ENCODE measurements at places on chromosomes 2 and 18.

DNA sequence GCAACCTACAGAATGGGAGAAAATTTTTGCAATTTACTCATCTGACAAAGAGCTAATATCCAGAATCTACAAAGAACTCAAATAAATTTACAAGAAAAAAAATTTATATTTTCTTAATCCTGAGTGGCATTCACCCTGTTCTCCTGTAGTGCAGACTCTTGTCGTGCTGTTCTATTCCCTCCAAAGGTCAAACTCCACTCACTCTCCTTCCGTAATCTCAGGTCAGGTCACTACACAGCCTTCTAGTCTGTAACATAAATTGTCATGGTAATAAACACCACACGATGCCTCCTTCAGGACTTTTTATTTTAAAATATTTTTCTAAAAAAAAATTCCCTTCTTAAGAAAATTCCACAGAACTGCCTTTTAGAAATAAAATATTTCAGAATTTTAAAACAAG lies 417.9 kb upstream of the GCFC2 start:
- DNase-seq = no peak

DNA sequence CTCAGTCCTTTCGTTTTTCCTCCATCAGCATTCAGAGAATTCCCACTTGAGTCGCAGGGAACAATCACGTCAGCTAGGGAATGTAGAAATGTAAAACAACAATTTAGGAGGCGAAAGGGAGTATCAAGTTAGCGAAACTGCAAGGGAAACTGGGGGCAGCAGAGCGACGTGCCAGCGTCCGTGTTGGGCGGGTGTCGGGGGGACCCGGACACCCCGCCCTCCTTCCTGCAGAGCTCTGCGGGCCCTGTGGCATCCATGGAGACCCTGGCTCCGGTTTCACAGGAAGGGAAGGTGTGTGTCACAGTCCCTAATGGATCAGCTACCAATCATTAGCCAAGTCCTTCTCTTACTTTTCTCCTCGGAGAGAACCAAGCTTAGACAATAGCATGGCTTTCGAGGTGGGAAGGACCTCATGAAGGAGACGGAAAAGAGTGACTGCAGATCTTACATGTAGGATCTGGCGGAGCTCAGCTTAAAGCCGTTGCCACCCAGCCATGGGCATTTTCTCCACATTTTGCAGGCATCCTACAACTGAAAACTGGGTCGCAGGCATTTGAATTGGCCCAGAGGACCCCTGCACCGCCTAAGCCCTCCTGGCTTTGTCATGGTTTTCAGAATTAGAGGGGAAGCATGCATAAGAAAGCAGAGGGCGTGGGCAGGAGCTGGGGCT lies 33.7 kb downstream of the SOX11 start:
- no peak for DNase-seq

GRCh38 chr2:76921006-76921405 lies 601.2 kb downstream of the LRRTM4 start:
- no peak for DNase-seq

GRCh38 chr2:23709311-23709710 lies 217.6 kb downstream of the ATAD2B start:
- peak; percentile 35 for DNase-seq

GRCh38 chr2:232675381-232675780 lies 21.8 kb upstream of the GIGYF2 start:
- no peak for DNase-seq

DNA sequence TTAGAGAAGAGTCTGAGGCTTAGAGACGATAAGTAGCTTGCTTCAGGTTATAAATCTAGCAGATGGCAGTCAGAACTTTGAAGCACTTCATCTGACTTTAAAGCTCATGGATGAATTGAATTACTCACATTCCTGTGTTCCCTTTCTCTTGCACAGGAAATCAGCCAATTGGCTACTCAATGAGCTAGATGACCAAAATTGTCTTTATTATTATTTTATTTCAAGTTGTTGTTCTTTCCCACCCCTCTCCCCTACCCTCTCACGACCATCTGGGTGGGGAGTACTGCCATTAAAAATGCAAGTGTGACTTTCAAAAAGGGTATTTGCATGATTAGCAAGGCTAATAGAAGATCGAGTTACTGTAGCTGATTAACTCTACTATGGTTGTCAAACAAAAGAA lies 491.1 kb downstream of the NR4A2 start:
- DNase-seq = no peak

- peak; percentile 63 for DNase-seq
Measured at GRCh38 chr2:72149556-72150156, 2.0 kb upstream of the CYP26B1 start.

DNA sequence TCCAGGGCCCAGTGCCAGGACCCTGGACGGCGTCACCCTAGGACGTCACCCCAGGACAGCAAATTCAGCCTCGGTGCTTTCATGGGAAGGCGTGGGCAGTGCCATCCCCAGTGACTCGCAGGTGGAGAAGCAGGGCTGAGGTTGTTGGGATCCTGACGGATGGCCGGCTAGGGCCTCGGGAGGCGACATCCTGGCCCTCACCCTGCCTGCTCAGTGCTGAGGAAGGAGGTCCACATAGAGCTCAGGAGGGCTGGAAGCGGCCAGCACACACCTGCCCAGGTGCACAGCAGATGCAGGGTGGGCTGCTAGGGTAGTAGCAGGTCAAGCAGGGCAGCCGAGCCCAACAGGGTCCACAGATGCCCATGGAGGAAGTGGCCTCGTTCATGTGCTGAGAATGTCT lies 482.0 kb upstream of the SALL3 start:
- no peak for DNase-seq

DNA sequence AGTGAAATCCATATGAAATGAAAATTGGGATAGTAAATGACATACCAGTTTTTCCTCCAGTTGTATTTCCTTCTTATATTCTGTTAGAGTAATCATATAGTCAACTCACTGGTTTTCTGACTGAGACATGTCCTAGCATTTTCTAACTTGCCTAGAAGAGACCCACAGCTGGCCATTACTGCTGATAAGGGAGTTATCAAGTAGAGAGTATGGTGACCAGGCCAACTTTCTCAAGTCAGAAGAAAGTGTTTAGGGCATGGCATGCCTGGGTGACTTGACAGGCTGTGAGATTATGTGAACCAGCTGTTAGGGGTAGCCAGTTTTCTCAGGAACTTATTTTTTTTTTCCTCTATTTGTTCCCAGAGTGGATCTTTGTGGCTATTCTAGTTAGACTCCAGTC lies 81.2 kb downstream of the GPD2 start:
- DNase-seq = no peak

DNA sequence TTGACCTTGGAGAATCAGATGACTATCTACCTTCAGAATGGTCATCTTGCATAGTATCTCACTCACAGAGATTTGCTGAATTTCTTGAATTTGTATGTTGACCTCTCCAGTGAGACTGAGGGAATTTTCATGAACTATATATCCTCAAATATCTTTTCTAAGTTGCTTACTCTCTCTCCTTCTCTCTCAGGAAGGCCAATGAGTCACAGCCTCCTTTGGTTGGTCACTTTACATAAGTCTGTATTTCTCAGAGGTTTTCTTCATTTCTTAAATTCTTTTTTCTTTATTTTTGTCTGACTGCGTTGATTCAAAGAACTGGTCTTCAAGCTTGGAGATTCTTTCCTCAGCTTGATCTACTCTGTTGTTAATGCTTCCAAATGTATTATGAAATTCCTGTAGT lies 51.7 kb downstream of the VIT start:
- DNase-seq = no peak

GRCh38 chr2:36613801-36614200 lies 15.8 kb upstream of the FEZ2 start:
- no peak for DNase-seq

DNA sequence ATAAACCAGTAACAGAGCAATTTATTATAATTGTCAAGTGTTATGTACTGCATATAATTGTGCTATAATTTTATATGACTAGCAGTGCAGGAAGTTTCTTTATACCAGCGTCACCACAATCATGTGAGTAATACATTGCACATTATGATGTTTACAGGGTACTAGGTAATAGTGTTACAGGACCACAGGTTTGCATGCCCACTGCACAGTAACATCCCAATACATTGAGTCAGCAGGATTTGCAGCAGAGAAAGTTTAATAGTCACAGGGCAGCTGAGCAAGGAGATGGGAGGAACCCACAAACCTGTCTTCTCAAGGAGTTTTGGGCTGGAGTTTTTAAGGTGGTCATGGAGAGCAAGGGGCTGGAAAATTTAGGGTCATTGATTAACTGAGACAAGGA lies 1042.9 kb upstream of the ACVR2A start:
- no peak for DNase-seq

- DNase-seq = no peak
Measured at GRCh38 chr2:208175840-208176153, 12.4 kb upstream of the CRYGA start.

- DNase-seq = no peak
Measured at GRCh38 chr18:41933778-41934177, 21.3 kb upstream of the PIK3C3 start.

- DNase-seq = no peak
Measured at GRCh38 chr2:153373510-153374279, 104.9 kb downstream of the RPRM start.

- DNase-seq = no peak
Measured at GRCh38 chr2:208279236-208279635, 13.2 kb downstream of the PIKFYVE start.

GRCh38 chr2:233928594-233929351 lies 11.6 kb downstream of the TRPM8 start:
- no peak for DNase-seq

GRCh38 chr2:241822264-241822623 lies 13.3 kb downstream of the NEU4 start:
- DNase-seq = no peak

DNA sequence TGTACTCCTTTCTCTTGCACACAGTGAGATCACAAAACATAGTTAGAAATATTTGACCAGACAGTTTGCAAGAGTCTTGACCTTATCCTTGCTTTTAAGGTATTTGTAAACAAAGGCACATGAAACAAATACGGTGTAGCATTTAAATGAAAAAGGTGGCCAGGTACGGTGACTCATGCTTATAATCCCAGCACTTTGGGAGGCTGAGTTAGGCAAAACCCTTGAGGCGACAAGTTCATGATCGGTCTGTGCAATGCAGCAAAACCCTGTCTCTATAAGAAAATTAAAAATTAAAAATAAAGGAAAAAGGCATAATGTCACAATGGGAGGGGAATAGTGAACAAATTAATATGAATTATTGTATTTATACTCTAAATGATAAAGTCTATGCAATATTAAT lies 109.5 kb upstream of the PIK3C3 start:
- no peak for DNase-seq

- DNase-seq = no peak
Measured at GRCh38 chr18:65145312-65145711, 605.5 kb upstream of the CDH7 start.

DNA sequence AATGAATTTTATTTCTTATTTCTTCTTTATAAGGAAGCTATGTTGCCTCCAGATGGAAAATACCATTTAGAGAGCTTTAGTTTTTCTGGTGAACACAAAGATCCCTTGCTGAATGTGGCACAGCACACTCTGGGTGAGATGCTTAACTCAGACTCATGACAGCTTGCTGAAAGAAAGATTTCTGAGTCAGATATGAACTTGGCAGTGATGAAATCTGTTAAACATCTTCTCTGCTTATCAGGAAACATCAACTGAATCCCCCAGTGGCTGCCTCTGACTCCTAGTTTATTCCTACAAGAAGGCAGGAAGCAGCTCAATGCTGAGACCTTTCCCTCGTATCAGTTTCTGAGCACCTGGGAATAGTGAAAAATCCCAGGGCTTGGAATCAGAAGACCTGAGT lies 162.8 kb downstream of the OSR1 start:
- no peak for DNase-seq

DNA sequence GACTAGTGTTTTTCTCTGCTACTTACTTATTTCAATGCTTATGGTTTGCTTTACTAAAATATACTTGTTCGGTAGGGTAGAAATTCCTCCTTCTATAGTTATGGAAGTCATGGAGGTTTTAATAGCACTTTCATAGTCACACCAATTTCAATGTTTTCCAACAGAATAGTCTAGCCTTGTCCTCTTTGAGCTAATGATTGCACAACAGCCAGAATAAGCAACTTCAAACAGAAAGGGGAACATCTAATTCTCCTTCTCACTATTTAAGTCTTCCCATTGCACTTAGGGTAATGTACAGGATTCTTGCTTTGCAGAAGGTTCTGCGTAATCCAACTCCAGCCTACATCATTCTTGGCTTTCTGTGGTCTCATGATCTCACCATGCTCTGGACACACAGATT lies 287.7 kb upstream of the GCFC2 start:
- no peak for DNase-seq

GRCh38 chr18:4231260-4231659 lies 223.8 kb downstream of the DLGAP1 start:
- no peak for DNase-seq

GRCh38 chr18:3455090-3455635 lies 5.2 kb downstream of the TGIF1 start:
- DNase-seq = no peak

GRCh38 chr2:11160731-11161455 lies 5.6 kb downstream of the SLC66A3 start:
- DNase-seq = no peak

DNA sequence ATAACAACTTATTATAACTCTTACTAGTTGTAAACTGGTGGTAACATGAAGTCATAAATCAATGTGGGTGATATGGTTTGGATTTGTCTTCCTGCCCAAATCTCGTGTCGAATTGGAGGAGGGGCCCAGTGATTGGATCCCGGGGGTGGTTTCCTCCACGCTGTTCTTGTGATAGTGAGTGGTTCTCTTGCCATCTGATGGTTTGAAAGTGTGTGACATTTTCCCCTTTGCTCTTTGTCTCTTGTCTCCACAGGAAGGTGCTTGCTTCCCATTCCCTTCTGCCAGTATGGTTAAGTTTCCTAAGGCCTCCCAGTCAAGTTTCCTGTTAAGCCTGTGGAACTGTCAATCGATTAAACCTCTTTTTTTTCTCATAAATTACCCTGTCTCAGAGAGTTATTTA lies 321.6 kb downstream of the DSEL start:
- no peak for DNase-seq

- no peak for DNase-seq
Measured at GRCh38 chr18:26089293-26090129, 902 bp downstream of the SS18 start.

- DNase-seq = no peak
Measured at GRCh38 chr18:5195656-5196055, 1.4 kb downstream of the AKAIN1 start.

DNA sequence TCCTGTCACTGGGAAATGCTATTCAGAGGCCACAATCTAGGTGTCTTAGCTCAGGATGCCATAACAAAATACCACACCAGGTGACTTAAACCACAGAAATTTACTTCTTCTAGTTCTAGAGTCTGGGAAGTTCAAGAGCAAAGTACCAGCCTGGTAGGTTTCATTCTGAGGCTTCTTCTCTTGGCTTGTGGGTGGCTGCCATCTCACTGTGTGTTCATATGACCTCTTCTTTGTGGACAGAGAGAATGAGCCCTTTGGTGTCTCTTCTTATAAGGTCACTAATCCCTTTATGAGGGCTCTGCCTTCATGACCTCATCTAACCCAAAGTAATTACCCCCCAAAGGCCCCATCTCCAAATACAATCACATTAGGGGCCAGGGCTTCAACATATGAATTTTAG lies 57.3 kb downstream of the RHOB start:
- no peak for DNase-seq

DNA sequence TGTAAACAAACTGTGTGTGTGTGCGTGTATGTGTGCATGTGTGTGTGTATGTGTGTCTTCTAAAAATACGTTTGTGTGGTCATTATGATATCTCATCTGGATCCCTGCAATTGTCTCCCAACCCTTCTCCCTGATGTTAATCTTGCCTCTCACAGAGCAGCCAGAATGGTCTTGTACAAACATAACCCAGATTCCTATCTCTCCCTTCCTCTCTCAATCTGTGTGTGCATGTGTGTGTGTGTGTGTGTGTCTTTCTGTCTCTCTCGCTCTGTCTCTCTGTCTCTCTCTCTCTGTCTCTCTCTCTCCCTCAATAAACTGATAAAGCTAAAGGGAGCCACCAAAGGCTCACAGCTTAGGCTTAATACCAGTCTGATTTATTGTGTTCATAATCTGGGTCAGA lies 210.8 kb downstream of the PAX3 start:
- no peak for DNase-seq
